ENCODE measurements at places on chromosomes 1 and 21. TPM values are rescaled to one million over a fixed set of nuclear protein-coding genes. Genes with fewer than 3 reads are reported as not detected.
A peak's percentile ranks its signal among the peaks of the same experiment; 100 is the strongest.

The FGR gene
- 6.0 TPM for total RNA-seq

The SMPDL3B gene
- 0.99 TPM for total RNA-seq

The AADACL3 gene
- total RNA-seq, result not detected

The S100A11 gene
- total RNA-seq, result 262 TPM

DNA sequence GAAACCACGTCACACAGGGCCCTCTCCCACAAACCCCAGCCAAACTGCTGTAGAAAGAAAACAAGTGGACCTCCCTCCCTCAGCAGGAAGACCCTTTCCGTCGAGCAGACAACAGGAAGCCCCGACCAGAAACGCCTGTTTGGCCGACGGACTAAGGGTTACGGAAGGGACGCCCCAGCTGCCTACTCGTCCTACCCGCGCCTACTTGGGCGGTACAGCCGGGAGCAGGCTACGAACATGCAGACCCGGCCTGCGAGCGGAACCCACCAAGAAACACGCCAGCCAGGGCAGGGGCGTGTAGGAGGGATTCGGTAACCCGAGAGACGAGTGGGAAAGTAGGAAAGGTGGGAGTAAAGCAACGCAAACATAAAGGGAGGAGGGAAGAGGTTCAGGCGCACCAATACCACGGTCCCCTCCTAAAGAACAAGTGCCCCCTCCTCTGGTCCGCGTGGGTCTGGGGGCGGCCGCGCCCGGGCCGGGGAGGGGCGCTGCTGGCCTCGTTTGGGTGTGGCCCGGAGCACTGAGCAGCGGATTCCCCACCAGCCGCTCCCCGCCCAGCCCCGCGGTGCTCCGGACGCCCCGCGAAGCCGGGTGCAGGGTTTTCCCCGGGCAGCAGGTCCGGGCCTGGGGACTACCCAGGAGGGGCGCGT lies 450 bp downstream of the S100A10 start:
- DNase-seq, result peak; percentile 61

DNA sequence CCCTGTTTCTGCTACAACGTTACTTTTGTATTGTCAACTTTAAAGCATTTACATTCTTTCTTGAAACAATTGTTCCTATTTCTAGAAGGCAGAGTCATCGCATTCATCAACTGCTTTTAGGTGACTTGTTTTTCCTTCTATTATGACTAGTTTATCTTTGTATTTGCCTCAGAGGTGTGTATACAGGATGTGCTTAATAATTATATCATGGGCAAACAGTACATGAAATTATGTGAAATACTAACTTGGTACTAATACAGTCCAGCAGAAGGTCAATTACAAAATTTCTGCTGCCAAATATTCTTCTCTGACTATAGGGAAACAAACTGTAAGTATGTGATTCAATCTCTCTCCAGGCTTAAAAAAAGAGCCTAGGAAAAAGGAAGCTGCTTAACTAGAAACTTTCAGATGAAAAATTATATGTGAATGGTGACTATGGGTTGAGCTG lies 101.6 kb downstream of the C4BPA start:
- DNase-seq, result no peak

DNA sequence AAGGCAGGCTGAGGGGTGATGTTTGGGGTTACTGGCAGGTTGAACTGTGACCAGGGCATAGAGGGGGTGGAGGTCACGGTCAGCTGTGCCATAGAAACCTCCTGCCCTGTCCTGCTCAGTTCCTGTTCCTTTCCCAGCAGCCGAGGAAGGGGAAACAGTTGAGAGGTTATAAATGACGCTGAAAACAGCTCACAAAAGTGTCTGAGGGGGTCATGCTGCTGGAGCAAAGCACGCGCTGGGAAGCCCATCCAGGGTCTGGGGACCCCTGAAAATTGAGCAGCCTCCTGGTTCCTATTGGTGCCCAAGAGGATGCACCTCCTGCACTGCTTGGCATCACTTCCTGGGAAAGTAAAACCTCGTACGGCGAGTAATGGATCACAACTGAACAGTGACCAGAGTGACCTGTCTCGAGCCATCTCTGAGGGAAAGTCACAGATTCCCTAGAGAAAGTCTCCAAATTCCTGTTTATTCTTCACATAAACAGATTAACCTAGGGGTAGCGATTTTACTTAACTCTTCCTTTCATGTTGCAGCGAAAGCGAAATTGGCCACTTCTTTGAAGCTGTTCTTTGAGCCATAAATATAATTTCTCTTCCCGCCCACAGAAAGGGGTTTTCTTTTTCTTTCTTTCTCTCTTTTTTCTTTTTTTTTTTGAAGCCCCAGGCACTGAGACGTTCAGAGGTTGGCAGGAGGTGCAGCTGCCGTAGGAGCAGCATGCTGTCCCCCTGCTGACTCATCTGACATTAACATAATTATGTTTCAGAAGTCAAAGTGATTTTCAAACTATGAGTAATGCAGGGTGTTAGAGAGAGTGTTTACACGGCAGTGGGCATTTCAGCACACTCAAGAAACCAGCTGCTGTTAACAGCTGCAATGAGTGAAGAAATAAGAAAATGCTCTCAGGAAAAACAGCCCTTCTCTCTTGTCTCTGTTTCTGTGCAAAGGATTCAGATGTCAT lies 41.8 kb upstream of the ATF3 start:
- DNase-seq, result no peak

DNA sequence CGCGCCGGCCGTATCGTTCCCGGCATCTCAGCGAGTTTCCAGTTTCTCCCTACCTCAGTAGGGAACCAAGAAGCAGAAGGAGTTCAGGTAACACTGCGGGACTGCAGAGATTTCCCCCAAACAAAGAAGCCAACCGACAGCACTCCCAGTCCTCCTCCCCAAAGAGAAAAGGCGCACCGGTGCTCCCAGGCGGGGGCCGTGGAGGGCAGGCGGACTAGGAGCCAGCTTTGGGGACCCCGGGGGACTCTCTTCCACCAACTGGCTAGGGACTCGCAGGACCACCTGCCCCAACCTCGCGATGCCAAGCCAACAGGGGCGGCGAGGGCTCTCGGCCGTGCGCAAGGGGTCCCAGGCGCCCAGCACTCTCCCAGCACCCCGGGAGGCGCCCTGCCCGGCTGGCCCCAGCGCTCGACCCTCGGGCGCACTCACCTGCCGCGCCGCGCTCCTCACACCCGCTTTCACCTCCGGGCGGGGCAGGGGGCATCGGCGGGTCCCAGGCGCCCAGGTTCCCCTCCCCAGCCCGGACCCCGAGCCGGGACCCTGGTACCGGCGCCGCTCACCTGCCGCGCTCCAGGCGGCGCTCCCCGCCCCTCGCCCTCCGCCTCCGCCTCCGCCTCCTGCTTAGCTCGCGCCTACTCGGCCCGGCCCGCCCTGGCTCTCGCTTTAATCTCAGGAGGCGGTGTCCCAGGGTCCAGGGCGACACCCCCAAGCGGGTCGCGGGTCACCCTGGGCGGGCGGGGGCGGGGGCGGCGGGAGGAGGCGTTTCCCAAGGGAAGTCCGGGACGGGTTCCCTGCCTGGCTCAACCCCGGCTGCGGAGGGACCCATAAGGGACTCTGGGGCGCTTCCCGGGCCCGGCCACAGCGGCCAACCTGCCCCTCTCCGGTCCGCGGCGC lies at the start of gene TMPRSS2:
TMPRSS2 (minus strand) TSS at position 638 of the 894 bp plus-strand sequence. CDS start 10,025 bp downstream, outside the sequence.
- DNase-seq, result peak; percentile 35

DNA sequence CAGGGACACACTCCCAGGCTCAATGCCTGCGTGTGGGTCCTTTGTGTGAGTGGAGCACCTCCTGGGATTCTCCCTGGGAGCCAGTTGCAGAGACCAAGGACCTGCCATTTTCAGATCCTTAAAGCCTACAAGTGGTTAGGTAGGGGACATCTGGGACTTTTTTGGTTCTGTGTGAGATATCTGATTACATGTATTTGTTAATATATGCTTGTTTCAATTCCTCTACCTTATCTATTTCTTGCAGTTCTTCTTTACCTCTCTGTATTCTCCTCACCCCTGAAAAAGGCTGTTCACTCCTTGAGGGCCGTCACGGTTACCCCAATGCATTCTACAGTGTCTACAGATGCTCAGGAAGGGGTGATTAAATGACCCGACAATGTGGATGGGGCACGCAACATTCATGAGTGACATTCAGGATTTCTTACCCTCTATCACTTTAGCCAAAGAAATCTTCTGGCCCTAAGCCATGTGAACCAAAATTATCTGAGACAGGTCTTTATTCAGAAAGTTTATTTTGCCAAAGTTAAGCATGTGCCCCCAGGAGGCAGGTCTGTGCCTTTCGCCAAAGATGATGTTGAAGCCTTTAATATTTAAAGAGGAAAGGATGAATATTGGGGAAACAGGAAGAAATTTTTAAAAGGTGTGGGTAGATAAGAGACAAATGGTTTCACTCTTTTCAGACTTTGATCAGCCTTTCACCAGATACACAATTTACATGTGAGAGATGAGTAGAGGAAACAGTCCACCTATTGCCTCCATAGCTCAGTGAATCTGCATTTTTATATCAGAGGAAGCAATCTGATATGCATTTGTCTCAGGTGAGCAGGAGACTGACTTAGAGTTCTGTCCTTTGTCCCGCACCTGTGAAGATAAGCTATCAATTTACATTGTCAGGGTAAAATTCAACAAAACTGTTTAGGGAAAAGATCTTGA lies 44.6 kb upstream of the MPZL1 start:
- no peak for DNase-seq

DNA sequence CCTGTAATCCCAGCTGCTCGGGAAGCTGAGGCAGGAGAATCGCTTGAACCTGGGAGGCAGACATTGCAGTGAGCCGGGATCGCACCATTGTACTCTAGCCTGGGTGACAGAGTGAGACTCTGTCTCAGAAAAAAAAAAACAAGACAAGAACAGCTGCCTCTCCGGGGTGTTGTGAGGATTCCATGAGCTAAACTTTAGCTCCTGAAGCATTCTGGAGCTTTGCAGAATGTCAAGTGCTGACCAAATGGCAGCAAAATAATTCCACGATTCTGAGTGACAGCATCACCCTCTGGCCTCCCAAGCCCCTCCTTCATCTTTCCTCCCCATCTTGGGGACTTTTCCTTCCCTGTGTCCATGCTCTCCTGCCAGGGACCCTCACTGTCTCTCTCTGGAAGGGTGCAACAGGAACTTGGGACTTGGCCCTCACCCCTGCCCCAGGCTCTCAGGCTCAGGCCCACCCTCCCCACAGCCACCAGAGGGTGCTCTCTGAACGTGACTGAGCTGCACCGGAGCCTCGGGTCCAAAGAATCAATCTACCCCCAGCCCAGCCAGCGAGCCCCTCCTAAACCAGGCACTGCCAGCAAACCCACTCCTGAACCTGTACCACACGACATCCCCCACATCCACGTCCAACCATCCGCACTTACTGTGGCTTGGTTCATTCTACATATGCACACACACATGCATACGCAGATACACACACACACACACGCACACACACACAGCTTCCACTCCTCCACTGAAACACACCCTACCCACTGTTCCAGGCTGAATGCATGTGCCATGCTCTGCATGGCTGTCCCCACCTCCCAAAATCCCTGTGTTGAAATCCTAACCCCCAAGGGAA lies 45.7 kb downstream of the ACOT7 start:
- peak; percentile 79 for DNase-seq

GRCh38 chr1:243477731-243478290 lies 222.0 kb downstream of the SDCCAG8 start:
- DNase-seq, result no peak

DNA sequence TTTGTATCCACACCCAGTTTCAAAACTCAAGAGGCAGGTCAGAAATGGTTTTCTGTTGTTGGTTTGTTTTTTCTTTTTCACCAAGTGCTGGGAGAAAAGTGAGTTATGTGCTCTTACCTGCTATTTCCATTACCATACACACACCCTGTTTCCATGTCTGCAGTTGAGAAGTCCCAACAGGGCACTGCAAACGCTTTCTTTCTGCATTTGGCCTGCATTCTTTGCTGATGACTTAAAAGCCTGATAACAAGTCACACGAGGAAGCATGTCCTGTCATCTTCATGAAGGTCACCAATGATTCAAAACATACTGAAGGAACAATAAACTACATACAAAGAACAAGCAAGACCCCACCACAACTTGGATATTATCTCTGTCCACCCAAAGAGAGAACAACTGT lies 24.8 kb upstream of the KCNE1 start:
- DNase-seq, result no peak

GRCh38 chr1:230542681-230543080 lies 99.6 kb upstream of the COG2 start:
- no peak for DNase-seq

DNA sequence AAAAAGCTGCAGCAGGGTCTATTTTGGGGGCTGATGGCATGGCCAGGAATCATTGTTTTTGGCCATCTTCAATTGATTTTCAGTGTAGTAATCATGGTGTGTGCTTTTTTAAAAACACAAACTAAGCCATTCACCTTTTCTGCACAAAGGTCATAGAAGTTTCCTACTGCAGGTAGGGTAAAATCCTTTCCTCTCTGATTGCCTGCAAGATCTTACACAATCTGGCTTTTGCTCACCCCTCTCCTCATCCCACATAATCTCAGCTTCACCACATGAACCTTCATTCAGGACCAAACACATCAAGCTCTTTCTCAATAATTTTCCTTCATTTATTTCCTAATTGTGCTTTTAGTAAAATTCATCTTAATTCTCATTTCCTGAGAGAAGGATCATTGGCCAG lies 38.3 kb upstream of the GBP5 start:
- DNase-seq, result no peak

- DNase-seq, result no peak
Observed at GRCh38 chr1:244598611-244599010, 54.3 kb upstream of the DESI2 start.

Data from activated naive CD8-positive, alpha-beta T cell treated with anti-CD3 and anti-CD28 coated beads, Interleukin-2, amount 10 ng/mL, durations not matched to agents 7 days and 5 days (primary cell).